GM03348 (cell line): ENCODE measurements at places on chromosomes 2 and 18.

- DNase-seq: no peak
Measured at GRCh38 chr2:2846332-2847208, 515.5 kb upstream of the MYT1L start.

DNA sequence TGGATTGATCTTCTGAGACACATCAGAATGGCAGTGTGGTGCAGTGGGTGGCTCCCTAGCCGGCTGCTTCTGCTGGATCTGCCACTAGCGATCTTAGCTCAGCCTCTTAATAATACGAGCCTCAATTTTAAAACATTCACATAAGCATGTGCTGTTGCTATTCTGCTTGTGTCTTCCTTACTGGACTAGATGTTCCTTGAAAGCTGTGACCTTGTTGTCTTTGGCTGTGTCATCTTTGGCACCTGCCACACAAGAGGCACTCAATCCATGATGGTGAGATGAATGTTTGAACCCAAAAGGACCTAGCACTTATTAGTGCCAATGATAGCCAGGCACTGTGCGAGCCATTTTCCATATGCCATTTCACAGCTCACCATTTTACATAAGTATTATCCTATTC lies 393.0 kb downstream of the ALK start:
- no peak for DNase-seq

GRCh38 chr2:226583715-226584114 lies 215.9 kb downstream of the IRS1 start:
- DNase-seq: peak; percentile 77

DNA sequence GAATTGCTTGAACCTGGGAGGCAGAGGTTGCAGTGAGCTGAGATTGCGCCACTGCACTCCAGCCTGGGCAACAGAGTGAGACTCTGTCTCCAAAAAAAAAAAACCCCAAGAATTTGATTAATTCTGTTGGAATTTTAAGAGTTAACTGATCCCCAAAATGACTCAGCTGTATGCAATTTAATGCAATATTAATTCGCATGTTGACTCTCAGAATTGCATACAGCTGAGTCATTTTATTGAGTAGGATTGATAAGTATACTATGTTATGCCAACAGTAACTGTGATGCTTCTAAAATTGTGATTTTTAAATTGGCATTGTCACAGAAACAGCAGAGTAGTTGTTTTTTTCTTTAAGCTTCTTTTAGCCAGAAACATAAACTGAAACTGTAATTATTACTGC lies 19.6 kb downstream of the MSH2 start:
- peak; percentile 50 for DNase-seq

GRCh38 chr18:28816155-28816554 lies 639.2 kb upstream of the CDH2 start:
- DNase-seq: peak; percentile 4

DNA sequence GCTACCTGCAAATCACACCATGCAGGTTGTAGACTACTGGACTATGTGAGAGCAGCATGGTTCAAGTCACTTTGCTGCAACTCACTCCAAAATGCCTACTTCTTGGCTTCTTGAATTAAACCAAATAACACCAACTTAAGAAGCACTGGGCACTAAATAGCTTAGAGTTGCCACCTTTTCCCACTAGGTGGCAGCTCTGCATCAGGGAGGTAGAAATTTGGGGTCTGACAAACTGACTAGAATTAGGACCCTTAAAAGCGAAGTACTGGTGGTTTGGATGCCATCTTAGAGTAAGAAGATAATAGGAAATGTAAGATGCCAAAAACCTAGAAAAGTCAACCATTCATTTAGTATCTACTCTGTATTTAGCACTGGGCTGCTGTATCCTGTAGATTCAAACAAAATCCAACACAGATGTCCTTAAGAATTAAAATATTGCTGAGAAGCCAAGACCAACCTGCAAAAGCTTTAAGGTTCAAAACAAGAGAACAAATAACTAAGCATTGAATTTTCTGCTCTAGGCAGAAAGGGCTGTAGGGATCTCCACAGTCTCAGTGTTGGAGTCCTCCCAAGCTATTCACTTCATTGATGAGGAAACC lies 65.5 kb downstream of the CCBE1 start:
- DNase-seq: peak; percentile 50

GRCh38 chr2:31318361-31319336 lies 84.7 kb downstream of the EHD3 start:
- DNase-seq: peak; percentile 77
